CD4-positive, alpha-beta T cell treated with Interleukin-17A for 4 hours (primary cell): ENCODE measurements at places on chromosomes 7 and 10.

- DNase-seq = no peak
Measured at GRCh38 chr7:71384094-71384493, 252.2 kb downstream of the GALNT17 start.

- peak; percentile 95 for DNase-seq
Measured at GRCh38 chr7:99325592-99326407, at the start of gene ARPC1A. Gene ARPC1A, plus strand, starts transcription at chr7:99325898. Its CDS starts 7,456 bp downstream, at chr7:99333354.

- no peak for DNase-seq
Measured at GRCh38 chr7:2440608-2441245, 35.5 kb downstream of the GRIFIN start.

DNA sequence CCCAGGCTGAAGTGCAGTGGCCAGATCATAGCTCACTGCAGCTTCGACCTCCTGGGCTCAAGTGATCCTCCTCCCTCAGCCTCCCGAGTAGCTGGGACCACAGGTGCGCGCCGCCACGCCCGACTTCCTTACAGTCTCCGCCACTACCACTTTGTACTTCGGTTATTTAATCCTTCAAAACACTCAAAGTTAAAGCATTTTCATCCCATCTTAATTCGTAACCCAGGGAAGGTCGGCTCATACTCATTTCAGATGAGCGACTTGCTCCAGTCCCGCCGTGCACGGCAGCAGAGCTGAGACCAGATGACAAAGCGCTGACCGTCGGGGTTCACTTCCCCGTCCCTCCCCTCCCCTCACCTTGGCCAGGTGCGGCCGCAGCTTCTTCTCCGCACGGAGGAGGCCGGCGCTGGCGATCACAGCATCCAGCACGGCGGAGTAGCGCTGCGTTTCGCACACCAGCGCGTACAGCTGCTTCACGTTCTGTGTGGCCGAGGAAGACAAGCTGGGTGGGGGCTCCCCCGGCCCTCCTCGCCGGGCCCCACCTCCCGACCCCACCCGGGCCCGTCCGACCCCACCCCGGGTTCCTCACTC lies 457 bp downstream of the NSUN5 start:
- DNase-seq = no peak

DNA sequence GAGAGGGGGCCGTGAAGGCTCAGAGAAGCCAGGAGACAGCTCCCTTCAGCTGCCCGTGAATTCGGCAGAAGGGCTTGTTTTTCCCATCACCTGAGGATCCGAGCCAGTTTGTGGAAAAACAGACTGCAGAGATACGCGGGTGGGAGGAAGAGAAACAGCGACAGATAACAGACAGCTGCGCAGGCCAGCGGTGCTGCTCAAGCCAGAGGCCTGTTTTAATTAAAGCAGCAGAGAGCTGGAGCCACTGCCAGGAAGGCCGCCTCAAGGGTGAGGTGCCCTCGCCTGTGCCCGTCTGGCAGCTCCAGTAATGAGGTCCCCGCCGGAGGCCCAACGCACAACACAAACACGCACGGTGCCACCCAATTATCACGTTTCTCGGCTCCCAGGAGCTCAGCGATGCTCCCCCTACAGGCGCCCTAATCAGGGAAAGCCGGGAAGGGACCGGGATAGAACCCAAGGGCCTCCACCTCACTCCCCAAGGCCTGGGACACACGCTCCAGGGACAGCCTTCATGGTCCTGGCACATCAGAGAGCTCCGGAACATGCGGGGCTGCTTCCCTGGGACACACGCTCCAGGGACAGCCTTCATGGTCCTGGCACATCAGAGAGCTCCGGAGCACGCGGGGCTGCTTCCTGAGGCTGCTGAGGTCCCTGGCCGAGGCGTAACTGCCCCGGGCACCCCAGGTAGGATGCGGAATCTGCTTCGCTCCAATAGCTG lies 60.6 kb upstream of the DNAAF5 start:
- no peak for DNase-seq

GRCh38 chr10:44310762-44311562 lies 73.9 kb downstream of the CXCL12 start:
- peak; percentile 60 for DNase-seq

- no peak for DNase-seq
Measured at GRCh38 chr10:17219024-17219423, 9.0 kb upstream of the VIM start.

DNA sequence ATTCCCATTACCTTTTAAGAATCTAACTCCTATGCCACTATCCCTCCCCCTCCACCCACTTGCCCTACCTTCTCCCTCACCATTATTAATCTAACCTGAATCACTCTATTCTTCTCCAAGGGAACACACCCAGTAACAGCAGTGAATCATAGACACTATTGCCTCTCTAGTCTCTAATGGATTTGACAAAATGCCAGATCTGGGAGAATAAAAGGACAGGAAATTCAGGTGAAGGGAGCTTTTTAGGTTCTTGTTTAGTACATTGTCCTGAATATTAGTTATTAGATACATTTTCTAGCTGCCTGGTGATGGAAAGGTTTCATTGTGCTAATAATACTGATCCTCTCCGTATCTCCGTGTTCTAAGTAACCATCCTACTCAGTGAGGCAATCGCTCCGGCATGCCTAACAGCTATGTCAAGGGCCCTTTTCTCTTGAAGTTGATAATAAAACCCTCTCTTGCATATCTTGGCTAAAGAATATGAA lies 4.1 kb upstream of the SFR1 start:
- no peak for DNase-seq

GRCh38 chr10:10870523-10871241 lies 147.0 kb upstream of the CELF2 start:
- no peak for DNase-seq

DNA sequence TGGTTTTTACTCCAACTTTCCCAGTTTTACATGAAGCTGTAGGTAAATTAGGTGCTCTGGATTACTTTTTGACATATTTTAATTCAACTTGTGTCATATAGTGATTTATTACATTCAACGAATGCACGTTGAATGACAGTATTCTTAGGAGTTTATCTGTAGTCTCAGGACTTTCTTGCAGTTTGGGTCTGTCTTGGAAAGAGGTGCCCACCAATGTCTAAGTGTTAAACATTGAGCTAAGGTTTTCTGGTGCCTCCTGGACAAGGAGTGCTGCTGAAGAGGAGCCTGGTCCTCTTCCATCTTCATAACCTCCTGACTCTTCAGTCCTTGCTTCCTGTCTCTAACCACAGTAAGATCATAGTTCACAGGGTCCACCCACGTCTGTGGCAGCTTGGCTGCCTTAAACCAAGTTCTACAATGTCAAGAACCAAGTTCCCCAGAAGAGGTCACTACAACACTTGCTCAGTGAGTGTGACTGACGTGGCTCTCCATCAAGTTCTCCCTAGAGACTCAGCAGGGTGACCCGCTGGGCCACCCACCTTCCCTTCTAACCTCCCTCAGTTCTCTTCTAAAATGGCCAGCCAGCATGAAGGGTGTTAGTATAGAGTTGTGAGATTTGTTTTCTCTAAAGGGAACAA lies 6.1 kb downstream of the NPY start:
- DNase-seq = peak; percentile 20

DNA sequence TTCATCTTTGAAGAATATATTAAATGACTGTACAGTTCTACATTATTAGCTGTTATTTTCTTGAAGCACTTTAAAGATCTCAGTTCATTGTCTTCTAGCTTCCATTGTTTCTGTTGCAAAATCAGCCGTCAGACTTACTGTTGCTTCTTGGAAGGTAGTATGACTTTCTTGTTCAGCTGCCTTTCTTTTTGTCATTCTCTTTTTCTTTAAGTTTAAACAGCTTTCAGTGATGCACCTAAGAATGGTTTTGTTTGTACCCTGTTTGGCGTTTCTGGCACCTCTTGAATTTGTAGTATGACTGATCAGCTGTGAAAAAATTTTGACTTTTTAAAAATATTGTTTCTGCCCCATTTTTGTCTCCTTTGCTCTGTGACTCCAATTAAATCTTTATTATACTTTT lies 9.3 kb downstream of the MKLN1 start:
- no peak for DNase-seq

DNA sequence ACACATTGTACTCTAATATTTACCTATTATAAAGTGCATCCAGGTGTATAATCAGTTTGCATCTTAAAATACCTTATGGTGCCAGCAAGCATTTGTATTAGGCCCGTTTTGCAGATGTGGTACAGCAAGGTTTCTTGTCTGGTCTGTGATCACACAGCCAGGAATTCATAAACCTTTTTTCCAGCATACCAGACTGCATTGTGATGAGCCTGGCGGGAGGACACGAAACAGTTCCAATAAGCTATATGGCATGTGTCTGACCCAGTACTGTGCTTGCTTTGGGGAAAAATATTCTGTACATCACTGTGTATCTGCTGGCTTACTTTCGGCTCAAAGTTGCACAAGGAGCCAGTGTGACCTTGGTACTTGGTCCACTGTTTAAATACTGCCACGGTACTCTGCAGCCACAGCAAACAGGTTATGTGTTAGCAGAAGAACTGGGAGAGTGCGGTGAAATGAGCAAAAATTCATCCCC lies 36.3 kb downstream of the CHN2 start:
- DNase-seq = no peak

DNA sequence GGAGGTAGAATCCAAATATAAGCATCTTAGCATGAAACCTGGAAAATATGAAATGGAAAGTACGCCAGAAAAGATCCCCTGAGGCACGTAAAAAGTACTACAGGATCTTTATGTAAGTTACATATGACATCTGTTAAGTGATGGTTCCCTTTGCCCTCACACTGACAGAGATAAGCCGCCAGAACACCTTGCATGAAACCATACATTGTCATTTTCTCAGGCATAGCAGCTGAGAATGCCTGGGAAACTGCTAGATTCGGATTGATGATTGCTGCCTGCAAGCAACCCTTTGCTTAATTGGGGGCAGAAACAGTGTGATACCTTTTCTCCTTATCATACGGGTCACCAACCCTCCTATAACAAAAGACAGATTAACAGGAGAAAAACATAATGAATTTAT lies 826.6 kb upstream of the LRRN3 start:
- DNase-seq = no peak

GRCh38 chr7:146494952-146495596 lies 378.5 kb downstream of the CNTNAP2 start:
- no peak for DNase-seq

GRCh38 chr7:107232568-107233090 lies 63.8 kb downstream of the HBP1 start:
- DNase-seq = no peak

DNA sequence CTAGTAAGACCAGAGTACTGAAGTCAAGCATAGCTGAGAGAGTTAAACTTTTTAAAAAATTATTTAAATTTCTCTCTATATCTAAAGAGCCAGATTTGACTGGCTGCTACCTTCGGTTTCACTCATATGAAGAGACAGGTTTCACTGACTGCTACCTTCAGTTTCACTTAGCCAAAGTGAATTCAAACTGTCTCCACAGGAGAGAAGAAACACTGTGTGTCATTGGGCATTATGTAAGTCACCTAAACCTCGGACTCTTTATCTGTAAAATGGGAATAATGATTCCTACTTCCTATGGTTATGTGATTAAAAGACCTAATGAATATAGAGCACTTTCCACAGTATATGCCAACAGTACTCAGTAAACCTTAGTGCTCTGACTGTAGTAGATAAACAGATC lies 41.6 kb upstream of the MET start:
- DNase-seq = no peak

- DNase-seq = no peak
Measured at GRCh38 chr7:117769085-117769484, 104.2 kb downstream of the CTTNBP2 start.

GRCh38 chr7:151899513-151900360 lies 22.8 kb upstream of the PRKAG2 start:
- DNase-seq = no peak

DNA sequence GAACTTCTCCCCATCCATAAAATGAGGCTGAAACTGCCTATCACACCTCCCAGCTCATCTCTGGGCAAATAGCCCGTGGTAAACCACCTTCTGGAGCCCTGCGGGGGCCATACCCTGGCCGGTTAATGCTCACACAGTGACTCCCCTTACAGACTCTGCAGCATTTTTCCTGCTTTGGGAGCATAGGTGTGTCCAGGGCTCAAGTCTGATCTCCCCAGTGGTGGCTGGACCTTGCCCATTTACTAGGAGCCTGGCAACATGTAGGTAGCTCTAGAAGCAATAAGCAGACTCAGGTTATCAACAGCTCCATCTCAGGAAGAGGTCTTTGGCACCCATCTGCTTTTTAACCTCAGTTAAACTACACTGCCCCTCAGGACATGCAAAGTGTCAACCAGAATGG lies 5.5 kb upstream of the CDHR1 start:
- DNase-seq = no peak

DNA sequence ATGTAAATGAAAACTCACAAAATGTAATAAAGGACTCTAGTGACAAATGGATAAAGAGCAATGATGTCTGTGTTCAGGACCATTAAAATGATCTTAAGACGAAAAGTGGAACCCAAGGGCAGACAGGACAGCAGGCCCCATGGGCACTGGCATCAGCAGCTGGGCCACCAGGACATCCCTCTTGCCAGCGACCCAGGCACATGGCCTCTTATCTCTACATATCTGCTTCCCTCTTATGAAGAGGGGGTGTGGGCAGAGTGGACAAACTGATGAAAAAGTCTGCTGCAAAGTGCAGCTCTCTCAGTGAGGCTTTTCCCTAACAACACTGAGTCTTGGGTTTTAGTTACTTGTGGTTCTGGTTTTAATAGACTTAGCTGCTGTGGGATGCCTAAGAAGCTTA lies 44.8 kb upstream of the ANKRD1 start:
- no peak for DNase-seq

GRCh38 chr7:102119213-102119651 lies 167.4 kb upstream of the SH2B2 start:
- DNase-seq = no peak

- DNase-seq = no peak
Measured at GRCh38 chr7:19648791-19649190, 60.0 kb downstream of the POLR1F start.

- DNase-seq = no peak
Measured at GRCh38 chr7:27822245-27822644, 82.3 kb downstream of the TAX1BP1 start.

DNA sequence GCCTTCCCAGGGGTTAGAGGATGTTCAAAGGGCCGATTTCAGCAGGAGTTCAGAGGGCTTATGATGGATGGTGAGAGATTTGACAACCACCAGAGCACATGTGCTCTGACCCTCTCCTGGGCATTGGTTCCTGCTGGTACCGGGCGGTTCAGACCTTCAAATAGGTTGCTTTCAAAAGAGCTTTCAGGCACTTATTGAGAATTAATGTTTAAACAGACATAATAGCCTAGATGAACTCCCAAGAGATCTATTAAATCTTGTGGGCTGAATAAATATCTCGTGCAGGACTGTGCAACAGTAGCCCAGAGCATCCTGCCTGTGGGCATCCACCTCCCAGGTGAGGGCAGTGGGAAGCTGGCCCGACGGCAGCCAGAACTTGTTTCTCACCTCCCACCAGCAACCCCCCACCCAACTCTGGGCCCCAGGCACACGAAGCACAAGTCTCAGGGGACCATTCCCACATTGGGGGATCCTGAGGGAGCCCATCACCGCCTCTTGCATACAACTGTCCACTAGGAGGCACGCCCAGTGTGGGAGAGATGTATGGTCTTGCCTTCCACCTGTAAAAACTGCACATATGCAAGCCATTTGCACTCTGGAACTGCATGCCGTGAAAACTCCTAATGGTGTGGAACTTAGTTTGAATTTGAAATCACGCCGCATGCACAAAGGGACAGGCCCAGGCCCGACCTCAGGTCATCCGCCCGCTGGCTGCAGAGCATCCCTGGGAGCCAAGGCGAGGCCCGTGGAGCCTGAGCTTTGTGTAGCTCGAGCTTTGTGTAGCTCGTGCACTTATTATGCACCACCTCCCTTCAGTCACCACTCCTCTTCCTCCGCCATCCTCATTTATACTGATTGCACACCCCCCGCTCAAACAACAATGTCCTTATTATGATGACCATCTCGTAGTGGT lies 147.8 kb downstream of the ADCY1 start:
- no peak for DNase-seq
